ENCODE measurements at places on chromosomes 2 and 18.

- no peak for DNase-seq
These were observed 670.0 kb upstream of the ACVR2A start for GRCh38 chr2:147174824-147175254.

- DNase-seq = no peak
These were observed 41.8 kb downstream of the TTC32 start for GRCh38 chr2:19860022-19860421.

GRCh38 chr2:9897331-9897737, 54.1 kb downstream of the TAF1B start:
- DNase-seq = no peak

GRCh38 chr2:64317707-64318475, 136.1 kb upstream of the LGALSL start:
- no peak for DNase-seq

DNA sequence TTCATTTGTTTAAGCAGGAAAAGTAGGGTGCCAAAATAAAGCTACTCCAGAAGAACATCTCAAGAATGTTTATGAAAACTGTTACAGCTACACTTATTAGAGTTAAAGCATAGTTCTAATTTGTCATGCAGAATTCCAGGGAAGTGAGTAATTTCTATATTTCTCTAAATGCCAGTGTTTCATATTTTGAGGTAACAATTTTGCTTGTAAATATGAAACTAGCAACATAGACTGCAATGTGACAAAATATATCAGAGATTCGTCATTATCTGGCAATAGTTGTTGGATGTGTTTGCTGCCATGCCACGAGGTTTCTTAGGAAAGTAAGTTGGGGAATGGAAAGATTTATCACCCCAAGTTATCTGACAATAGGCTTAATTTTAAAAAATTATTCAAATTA, 424.1 kb upstream of the ZEB2 start:
- DNase-seq = no peak

DNA sequence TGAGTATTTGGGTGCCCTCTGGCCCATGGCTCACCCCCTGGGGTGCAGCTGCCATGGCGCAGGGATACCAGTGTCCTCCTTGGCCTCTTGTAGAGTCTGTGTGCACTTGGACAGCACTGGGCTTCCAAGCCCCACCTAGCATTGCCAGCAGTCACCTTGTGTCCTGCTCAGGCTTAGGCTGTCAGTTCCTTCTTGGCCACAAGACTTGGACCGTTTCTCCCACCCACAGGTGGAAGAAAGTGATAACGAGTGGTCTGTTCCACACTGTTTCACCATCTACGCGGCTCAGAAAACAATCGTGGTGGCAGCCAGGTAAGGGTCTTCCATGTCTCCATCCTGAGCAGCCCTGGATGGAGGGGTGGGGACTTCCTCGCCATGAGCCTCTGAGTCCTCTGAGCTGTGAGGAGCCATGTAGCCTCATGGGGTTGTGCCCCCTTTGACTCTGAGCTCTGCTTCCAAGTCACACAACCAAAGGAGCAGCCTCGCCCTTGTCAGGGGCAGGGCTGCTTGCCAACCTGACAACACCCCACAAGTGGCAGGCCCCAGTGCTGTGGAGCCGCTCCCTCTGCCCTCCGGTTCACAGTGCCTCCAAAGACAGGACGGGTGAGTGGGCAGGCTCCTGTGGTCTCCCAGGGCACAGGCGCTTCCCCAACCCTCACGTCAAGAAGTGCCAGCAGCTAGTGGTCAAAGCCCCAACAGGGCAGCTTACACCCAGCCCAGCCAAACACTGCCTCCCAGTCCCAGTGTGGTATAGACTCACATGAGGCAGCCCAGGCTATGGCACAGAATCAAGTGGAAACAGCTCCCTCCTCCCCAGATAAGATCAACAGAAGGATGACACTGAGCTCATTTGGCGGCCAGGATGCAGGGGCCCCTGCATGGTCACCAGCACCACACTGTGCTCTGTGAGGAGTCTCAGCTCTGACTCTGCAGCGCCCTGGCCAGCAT, 18.4 kb downstream of the STK25 start:
- DNase-seq = no peak

GRCh38 chr2:171086352-171087290, 74.1 kb downstream of the TLK1 start:
- no peak for DNase-seq

DNA sequence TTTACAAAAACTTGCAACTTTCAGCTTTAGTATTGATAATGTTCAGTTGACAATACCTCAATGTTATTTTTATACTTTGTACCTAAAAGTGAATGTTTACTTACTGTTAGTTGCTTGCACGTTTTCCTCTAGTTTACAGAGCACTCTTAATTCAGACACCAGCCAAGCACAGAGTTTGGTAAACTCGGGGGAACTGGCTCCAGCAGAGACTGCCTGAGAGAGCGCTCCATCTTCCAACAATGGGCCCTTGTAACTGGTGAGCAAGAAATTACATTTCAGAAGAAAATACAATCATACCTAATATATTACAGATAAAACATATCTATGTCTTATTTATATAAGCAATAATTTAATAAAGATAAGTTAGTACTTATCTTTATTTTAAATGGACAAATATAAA, 3.7 kb downstream of the FAM98A start:
- DNase-seq = no peak

- DNase-seq = no peak
These were observed 42.8 kb upstream of the GRB14 start for GRCh38 chr2:164664070-164664469.

- no peak for DNase-seq
These were observed at the start of gene REG3A for GRCh38 chr2:79159653-79160052. Gene REG3A (minus strand): TSS chr2:79159753. CDS start chr2:79159405, 348 bp downstream.

DNA sequence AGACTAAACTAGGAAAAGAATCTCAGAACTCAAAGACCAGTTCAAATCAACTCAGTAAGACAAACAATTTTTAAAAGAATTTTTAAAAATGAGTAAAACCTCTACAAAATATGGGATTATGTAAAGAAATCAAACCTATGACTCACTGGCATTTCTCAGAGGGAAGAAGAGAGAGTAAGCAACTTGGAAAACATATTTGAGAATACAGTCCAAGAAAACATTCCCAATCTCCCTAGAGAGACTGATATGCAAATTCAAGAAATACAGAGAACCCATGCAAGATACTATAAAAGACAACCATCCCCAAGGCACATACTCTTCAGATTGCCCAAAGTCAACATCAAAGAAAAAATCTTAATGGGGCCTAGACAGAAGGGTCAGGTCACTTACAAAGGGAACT, 162.7 kb downstream of the WDPCP start:
- DNase-seq = no peak

GRCh38 chr18:68734308-68734707, 19.4 kb upstream of the TMX3 start:
- no peak for DNase-seq

GRCh38 chr2:207202645-207203044, 36.9 kb upstream of the KLF7 start:
- no peak for DNase-seq

- DNase-seq = no peak
These were observed 128.4 kb downstream of the PIEZO2 start for GRCh38 chr18:11020877-11021414.

DNA sequence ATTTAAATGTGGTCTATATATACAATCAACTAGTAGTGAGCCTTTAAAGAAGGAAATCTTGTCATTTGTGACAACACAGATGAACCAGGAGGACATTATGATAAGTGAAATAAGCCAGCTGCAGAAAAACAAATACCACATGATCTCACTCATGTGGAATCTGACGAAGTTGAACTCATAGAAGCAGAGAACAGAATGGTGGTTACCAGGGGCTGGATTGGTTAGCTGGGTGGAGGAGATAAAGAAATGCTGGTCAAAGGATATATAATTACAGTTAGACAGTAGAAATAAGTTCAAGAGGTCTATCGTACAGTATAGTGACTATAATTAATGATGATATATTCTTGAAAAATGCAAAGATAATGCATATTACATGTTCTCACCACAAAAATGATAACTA, 267.9 kb downstream of the FBXO15 start:
- DNase-seq = no peak

GRCh38 chr18:789397-789796, 22.6 kb downstream of the YES1 start:
- no peak for DNase-seq

GRCh38 chr18:59155153-59155552, 15.5 kb downstream of the SEC11C start:
- no peak for DNase-seq

GRCh38 chr2:41994233-41994637, 53.6 kb upstream of the PKDCC start:
- DNase-seq = no peak

- DNase-seq = no peak
These were observed 54.9 kb upstream of the CDCA7 start for GRCh38 chr2:173299764-173300163.

GRCh38 chr2:1518331-1518803, 105.1 kb downstream of the TPO start:
- no peak for DNase-seq

GRCh38 chr2:161570424-161571050, 53.7 kb upstream of the SLC4A10 start:
- DNase-seq = no peak

DNA sequence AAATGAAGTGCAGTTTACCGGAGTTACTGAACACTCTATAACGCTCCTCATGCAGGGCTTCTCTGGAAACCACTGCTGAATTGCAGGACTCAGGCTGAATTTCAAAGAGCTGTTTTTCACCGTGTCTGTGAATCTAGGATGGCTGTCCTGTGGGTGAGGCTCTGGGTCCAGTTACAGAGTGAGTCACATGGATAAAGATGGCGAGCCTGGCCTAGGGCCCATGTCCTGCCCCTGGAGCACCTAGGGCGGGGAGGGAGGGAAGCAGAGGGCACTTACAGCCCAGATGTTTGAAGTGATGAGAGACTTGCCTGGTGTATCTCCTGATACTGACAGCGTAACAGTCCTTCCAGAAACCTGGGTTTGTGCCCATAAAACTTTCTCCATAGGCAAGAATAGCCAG, 583.0 kb downstream of the IRS1 start:
- DNase-seq = no peak

- DNase-seq = no peak
These were observed 59.5 kb downstream of the TNFRSF11A start for GRCh38 chr18:62384610-62385097.

GRCh38 chr2:110157153-110157793, 41.7 kb upstream of the MALL start:
- peak; percentile 1 for DNase-seq

GRCh38 chr2:232321817-232322559, 56.6 kb upstream of the ALPP start:
- no peak for DNase-seq

- DNase-seq = peak; percentile 43
These were observed 81.1 kb upstream of the CAVIN2 start for GRCh38 chr2:191927991-191928390.

GRCh38 chr18:9914334-9914583, 443 bp downstream of the VAPA start:
- DNase-seq = no peak

- no peak for DNase-seq
These were observed 33.8 kb downstream of the NPC1 start for GRCh38 chr18:23552505-23552904.

GRCh38 chr2:150438654-150439053, 48.8 kb downstream of the RND3 start:
- no peak for DNase-seq

- no peak for DNase-seq
These were observed 36.4 kb downstream of the MAP2 start for GRCh38 chr2:209460151-209460761.

GRCh38 chr2:82084679-82085392, 1780.3 kb upstream of the LRRTM1 start:
- no peak for DNase-seq

- no peak for DNase-seq
These were observed 22.2 kb downstream of the GALR1 start for GRCh38 chr18:77271576-77272481.

- no peak for DNase-seq
These were observed 52.0 kb downstream of the TEKT4 start for GRCh38 chr2:94923196-94923595.

GRCh38 chr18:70493461-70493860, 204.6 kb downstream of the SOCS6 start:
- no peak for DNase-seq

DNA sequence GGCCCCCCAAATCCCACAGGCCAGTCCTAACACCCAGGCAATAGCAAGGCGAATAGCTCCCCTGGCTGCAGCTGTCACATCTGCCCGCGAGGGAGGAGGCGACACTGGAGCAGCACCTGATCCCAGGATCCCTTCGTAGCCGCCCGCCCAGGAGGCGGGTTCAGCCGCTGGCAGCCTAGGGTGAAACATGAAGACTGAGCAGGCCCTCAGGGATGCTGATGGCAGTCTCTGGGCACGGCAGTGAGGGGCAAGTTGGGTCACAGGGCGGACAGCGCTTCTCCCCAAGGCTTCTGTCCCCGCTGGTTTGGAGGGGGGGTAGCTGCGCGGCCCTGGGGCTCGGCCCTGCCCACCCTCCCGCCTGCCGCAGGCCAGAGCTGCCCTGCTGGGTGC, 1.9 kb downstream of the DNMT3A start:
- DNase-seq = peak; percentile 26

GRCh38 chr2:111135910-111136297, 15.2 kb downstream of the BCL2L11 start:
- no peak for DNase-seq

DNA sequence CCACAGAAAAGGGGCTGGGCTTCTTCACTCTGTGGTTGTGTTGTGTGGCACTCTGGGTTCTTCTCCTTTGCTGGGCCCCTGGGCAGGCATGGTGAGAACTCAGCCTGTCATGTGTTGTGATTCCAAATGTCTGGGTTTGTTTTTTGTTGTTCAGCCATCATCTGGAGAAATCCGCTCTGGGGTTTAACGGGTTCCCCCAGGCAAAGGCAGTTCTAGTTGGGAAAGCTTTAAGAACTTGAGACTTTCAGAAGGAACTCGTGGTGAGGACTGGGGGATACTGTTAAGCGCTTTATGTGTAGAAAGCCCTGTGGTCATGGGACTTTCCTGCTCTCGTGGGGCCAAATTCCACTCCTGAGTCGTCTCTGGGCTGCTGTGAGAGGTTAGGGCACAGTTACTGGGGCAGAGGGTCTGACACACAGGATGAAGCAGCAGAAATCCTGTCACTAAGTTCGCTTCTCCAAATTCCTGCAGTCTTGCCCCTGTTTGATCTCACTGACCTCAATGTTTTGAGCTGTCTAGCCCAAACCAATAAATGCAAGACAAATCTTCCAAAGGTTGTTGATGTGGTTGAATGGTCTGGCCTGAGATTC, 87.7 kb downstream of the RAPGEF4 start:
- DNase-seq = no peak

DNA sequence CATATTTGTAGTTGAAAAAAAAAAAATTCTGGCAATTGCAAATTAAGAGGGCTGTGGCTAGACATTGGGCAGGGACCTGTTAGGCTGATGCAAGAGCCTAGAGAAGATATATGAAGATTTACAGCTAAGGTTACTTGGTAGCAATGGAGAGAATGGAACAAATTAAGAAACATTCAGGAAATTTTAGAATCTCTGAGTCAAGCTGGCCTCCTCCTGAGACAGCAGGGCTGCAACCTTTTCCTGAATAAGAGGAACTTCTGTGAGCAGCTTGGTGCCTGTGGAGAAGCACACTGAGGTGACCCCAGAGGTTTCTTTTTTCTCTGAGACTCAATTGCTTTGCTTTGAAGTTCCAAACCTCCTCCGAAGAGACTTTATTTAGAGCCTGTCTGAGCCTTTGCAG, 118.6 kb upstream of the LRATD1 start:
- no peak for DNase-seq

Data from NCI-H1092 (cell line).